ENCODE measurements at places on chromosomes 2 and 18.

DNA sequence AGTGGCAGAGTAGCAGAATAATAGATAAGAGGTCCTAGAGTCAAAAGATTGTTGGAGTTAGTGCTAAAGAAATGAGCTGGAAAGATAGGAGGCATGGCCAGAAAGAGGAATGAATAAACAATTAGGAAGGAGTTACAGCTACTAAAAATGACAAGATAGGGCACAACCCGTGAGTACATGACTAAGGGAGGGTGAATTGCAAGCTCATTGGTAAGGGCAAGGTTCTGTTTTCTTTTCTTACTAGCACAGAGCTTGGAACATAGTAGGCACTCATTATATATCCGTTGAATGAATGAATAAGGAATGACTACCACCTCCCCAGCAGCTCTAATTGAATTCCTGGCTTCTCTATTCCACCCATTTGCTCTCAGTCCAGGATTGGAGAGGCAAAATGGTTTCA is 5.7 kb upstream of the MARCO start:
- no peak for DNase-seq

GRCh38 chr2:50647381-50647780 is 384.6 kb downstream of the NRXN1 start:
- no peak for DNase-seq

- DNase-seq, result no peak
These were observed 561.2 kb upstream of the CNTNAP5 start for GRCh38 chr2:123463886-123464285.

DNA sequence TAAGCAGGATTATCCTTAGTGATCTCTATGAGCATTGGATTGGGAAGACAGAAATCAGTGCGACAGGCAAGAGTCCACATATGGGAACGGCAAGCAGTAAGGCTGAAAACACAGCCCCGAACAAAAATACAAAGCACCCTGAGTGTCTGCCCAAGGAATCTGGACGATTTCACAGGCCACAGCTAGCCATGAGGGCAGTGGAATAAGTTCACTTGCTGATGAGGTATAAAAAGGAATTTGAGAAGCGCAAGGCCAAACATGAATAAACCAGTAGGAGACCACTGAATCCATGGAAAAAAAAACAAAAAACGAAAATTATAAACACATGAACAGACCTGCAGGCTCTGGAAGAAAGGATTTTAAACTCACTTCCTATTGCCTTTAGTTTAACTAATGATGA is 24.3 kb downstream of the WDSUB1 start:
- no peak for DNase-seq

GRCh38 chr2:128836559-128837100 is 518.0 kb upstream of the HS6ST1 start:
- DNase-seq, result no peak

Measured in NCI-H446 treated with DMSO at 0.1 percent for 48 hours (cell line).